ENCODE measurements at places on chromosomes 12 and 14. TPM values are rescaled to one million over a fixed set of nuclear protein-coding genes. Genes with fewer than 3 reads are reported as not detected.

The IFNG-AS1 gene
- total RNA-seq: not detected

The SLC25A21 gene
- total RNA-seq: 0.53 TPM

The HAL gene
- total RNA-seq: 0.21 TPM

The CLEC4D gene
- total RNA-seq: not detected

The TEX52 gene
- total RNA-seq: not detected

The CD27 gene
- total RNA-seq: not detected

The TCL1A gene
- not detected for total RNA-seq

The PTPN6 gene
- total RNA-seq: 14.0 TPM

The MYH7 gene
- not detected for total RNA-seq

The CEBPE gene
- not detected for total RNA-seq

The TAC3 gene
- total RNA-seq: not detected

The KRT78 gene
- not detected for total RNA-seq

The FAM181A gene
- total RNA-seq: not detected

The REC8 gene
- 5.5 TPM for total RNA-seq

The NUAK1 gene
- total RNA-seq: 11.0 TPM

The TRIM9 gene
- 8.3 TPM for total RNA-seq

The GPR132 gene
- total RNA-seq: 0.43 TPM

The TMEM63C gene
- total RNA-seq: 1.0 TPM

The DNAH10 gene
- 0.35 TPM for total RNA-seq

The KRT77 gene
- not detected for total RNA-seq

The CNTN1 gene
- total RNA-seq: 56.7 TPM

The KRT74 gene
- total RNA-seq: not detected

The NRL gene
- 1.2 TPM for total RNA-seq

The FBLN5 gene
- 2.2 TPM for total RNA-seq

The ADAMTS20 gene
- not detected for total RNA-seq

The TMPRSS12 gene
- total RNA-seq: not detected

The DAO gene
- not detected for total RNA-seq

The TDRD9 gene
- not detected for total RNA-seq

The ITGA7 gene
- 1.6 TPM for total RNA-seq

The MYO1H gene
- total RNA-seq: not detected

The ALKBH2 gene
- total RNA-seq: 45.0 TPM

The CCDC177 gene
- total RNA-seq: not detected

The KLRD1 gene
- total RNA-seq: not detected

The RFLNA gene
- not detected for total RNA-seq

The C12orf50 gene
- total RNA-seq: not detected

The SLCO1A2 gene
- not detected for total RNA-seq

The SAMD4A gene
- total RNA-seq: 6.4 TPM

The HCAR2 gene
- total RNA-seq: 0.11 TPM

The IKZF4 gene
- 3.4 TPM for total RNA-seq

The TSHR gene
- not detected for total RNA-seq

The KERA gene
- not detected for total RNA-seq

The PKP2 gene
- total RNA-seq: 2.5 TPM

The SLC41A2 gene
- 19.8 TPM for total RNA-seq

The VASH1 gene
- 4.9 TPM for total RNA-seq

The MGP gene
- total RNA-seq: not detected

The PTPRQ gene
- 0.02 TPM for total RNA-seq

The KCNA5 gene
- not detected for total RNA-seq

The SLC4A8 gene
- total RNA-seq: 1.0 TPM

The STRN3 gene
- 16.1 TPM for total RNA-seq

The AMDHD1 gene
- 2.6 TPM for total RNA-seq

The DBX2 gene
- total RNA-seq: not detected

The KCNJ8 gene
- 0.34 TPM for total RNA-seq

The PDE6H gene
- not detected for total RNA-seq

The ABCD2 gene
- total RNA-seq: not detected

The TPH2 gene
- total RNA-seq: not detected

The AMHR2 gene
- total RNA-seq: 2.8 TPM

All from A549 treated with RU486 at 1 μM for 4 hours (cell line).